ENCODE measurements at places on chromosomes 3 and 15.
A peak's percentile ranks its signal among the peaks of the same experiment; 100 is the strongest.

DNA sequence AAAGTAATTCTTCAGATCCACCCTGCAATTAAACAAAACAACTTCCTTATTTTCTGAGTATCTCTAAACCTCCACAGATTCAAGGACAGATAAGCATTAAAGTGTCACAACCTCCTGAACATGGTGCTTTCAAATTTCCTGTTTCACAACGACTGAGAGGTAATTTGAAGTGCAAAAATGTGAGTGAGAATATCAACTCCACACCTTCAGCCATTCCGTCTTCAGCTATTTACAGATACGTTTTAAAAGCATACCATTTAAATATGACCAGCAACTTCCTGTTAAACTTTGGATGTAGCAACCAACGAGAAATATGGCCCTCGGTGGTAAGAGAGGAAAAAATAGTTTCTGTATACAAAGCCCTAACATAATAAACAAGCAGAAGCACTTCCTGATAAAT is 32.1 kb upstream of the PCSK6 start:
- no peak for DNase-seq

GRCh38 chr3:112407214-112407887 is 74.4 kb downstream of the CD200 start:
- no peak for DNase-seq

DNA sequence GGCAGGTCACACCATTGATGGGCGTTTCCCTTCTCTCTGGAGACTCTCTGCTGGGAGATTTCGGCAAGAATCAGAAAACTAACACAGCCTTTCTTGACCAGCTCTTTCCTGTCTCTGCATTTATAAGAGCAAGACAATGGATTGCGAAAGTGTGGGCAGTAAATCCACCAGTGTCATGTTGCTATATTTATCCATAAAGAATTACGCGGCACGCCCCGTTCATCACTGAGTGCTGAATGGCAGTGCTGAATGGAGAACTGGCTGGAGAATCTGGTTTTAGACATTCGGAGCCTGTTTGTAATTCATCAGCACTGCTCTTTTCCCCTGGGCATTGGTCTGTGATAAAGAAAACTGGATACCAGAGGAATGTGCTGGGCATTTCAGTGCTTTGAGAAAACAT is 2.0 kb upstream of the CEMIP start:
- DNase-seq = no peak

DNA sequence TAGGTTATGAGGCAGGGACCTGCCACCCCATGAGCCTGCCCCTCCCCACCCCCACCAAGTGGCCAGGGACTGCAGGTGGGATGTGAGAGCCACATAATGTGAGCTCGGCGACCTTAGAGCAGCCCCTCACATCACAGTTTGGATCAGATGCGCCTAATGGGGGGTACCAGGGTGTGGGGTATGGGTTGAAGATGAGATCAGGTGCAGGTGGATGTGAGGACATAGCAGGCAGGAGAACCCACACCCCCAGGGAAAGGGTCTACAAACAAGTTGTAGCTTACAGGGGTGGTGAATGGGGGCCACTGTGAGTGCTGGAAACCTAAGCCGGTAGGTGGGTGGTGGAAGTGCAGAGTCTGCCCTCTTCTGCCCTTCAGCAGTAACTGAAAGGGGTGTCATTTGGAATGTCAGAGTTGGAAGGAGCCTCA is 94.0 kb downstream of the CORO2B start:
- no peak for DNase-seq

- no peak for DNase-seq
Observed at GRCh38 chr15:92583096-92584034, 72.2 kb downstream of the FAM174B start.

GRCh38 chr3:196741249-196741889 is 1.7 kb downstream of the PAK2 start:
- DNase-seq = no peak

DNA sequence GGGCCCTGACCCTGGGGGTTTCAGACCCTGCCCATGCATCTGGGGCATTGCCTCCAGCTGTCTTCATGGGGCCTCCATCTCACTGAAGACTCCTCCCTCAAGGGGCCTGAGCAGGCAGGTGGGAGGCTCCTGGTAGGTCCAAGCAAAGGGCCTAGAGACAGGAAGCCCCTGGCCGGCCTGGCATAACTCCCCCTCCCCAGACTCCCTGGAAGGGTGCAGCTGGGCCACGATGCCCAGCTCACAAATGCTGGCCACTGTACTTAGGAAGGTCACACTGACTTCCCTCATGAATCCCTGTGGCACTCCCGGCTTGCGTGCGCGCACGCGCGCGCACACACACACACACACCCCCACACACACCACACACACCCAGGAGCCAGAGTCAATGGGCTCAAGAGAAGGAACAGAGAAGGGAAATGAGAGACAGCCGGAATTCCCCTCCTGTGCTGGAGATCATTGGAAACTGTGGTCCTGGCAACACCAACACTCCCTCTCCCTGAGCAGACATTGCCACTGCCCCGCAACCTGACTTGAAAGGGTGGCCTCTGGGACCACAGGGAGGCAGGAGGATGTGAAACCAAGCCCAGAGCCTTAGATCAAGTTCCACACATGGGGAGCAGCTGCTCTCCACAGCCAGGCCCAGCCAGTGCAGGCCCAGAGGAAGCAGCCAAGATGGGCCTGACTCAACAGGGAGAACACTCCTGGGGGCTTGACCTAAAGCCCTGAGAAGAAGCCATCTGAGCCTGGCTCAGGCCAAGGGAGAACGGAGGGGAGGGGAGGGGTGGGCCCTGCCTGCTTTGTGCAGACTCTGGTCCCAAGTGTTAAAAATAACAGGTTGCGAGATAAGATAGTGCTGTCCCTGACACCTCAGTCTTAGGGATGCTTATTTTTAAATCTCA is 69.7 kb downstream of the SCN5A start:
- no peak for DNase-seq

DNA sequence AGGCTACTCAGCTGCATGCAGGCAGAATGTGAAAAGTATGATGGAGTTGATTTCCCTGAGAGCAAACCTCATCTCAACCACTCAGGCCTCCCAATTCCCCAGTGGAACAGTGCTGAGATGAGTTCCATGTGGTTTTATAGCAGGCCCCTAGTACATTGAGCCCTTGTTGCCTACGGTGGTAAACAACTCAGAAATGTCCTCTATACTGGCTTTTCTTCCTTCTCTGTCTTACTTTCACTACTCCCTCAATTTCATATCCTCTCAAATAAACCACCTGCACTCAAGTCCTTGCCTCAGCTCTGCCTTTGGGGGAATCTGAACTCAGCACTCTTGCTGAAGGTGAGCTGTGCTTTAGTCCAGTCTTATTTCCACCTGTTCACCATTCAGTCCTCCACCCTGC is 399.9 kb downstream of the PDCD6IP start:
- DNase-seq = no peak

GRCh38 chr3:129507181-129507831 is 21.1 kb upstream of the RHO start:
- DNase-seq = no peak

DNA sequence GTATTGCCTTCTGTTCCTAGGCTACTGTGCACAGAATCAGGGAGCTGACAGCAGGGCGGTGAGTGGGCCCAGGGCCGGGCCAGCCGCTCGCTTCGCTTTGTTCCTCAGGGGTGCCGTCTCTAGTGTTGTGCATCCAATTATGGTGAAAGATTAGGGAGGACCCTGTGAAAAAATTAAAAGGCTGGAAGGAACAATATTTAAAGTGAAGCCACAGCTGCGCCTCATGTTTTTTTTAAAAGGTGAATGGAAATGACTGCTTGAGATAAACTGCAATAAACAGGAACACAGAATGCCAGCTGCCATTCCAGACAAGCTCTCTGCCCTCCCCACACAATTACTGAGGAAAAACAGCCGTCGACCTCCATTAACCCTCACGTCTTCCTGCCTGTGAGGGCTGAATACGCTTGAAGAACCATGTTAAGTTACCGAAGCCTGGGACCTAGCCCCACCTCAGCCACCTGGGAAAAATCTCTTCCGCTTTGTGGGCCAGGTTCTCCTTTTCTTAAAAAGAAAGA is 132.0 kb upstream of the IL12A start:
- no peak for DNase-seq

DNA sequence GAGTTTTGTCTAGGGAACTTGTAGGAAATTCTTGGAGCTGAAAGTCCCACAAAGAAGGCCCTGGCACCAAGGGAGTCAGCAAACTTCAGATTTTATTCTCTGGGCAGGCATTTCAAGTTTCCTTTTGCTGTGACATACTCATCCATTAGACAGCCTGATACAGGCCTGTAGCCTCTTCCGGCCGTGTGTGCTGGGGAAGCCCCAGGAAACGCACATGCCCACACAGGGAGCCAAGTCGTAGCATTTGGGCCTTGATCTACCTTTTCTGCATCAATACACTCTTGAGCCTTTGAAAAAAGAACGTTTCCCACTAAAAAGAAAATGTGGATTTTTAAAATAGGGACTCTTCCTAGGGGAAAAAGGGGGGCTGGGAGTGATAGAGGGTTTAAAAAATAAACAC is 15.0 kb downstream of the TIGIT start:
- no peak for DNase-seq

- DNase-seq = no peak
Observed at GRCh38 chr3:175304404-175304803, 445.3 kb downstream of the NAALADL2 start.

DNA sequence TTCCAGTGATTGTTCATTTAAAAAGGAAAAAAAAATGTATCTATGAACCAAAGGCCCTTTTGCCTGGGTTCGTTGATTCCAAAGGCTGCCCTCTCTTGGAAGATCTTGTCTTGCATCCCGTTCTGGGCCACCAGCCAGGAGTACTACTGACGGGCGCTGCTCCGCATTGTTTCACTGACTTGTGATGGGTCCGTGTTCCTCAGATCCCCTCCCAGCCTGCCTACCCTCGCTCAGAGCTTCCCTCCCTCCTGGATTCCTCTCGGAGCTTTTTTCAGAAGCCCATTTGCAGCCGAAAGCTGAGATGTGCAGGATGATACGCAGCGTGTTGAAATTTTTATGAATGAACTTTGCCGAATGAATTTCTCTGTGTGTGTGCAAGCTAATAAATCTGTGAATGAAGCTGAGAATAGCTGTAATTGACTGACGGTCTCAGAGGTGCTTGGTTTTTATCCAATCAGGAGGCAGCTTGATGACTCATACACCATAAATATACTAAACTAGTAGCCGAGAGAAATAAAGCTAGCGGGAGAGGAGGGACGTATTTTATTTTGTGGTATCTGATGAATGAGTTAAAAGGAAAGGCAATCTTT is at the start of gene SHC4:
SHC4 (minus strand) TSS at position 396 of the 590 bp plus-strand sequence. CDS start 904 bp downstream, outside the sequence.
- no peak for DNase-seq

GRCh38 chr3:14396031-14396692 is 6.2 kb upstream of the SLC6A6 start:
- no peak for DNase-seq

- no peak for DNase-seq
Observed at GRCh38 chr3:190139365-190139764, 18.7 kb upstream of the P3H2 start.

DNA sequence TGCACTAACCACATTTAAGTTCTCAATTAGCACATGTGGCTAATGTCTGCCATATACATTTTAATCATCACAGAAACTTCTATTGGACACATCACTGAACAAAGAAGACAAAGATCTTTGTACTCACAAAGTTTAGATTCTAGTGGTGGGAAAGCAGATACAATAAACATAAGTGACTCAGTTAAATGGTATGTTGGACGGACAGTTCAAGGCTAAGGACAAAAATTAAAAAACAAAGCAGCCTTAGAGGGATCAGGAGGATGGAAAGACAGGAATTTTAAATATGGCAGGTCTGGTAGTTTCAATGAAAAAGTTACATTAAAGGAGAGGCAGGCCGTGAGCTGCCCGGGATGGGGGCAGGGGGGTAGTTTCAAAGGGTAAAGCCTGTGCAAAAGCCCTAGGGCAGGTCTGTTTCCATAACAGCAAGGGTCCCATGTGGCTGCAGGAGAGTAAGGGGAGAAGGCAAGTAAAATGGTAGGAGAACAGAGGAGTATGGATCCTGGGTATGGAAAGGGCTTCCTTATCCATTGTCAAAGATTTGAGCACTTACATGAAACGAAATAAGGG is 220.7 kb downstream of the FHIT start:
- no peak for DNase-seq

DNA sequence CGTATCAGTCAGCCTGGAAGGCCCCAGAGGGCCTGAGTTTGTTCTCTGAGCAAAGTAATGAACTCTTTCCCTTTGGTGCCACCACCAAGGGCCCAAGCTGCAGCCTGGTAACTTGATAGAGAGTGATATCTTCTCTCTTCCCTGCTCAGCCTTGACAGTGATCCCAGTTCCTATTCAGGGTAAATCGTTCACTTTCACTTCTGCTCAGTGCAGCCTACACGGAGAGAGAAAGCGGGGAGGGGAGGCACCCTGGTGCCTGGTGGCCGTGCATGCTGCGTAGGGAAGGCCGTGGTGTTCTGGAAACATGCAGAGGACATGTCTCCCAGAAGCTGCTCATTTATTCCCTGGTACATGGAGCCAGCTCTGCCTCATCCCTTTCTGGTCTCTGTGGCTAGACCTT is 54.9 kb downstream of the KIF9 start:
- no peak for DNase-seq

GRCh38 chr3:191373327-191373726 is 43.0 kb upstream of the UTS2B start:
- no peak for DNase-seq

DNA sequence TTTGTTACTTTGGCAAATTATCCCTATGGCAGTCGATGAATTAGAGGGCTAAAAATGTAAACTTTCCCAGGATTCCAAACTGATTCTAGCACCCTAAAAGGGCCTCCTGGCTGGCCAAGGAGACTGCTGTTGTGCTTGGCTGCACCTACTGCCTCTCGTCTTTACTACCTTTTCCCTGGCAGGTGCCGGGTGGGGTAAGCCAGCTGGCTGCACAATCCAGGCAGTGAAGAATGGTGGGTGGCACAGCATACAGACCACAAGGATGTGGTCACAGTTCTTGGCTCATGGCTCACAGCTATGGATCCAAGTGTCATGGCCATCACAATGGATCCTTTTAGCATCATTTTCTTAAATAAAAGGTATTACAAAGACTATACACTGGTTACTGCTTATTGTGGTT is 20.7 kb upstream of the SLC25A26 start:
- DNase-seq = no peak

GRCh38 chr3:7290077-7290825 is 429.3 kb downstream of the GRM7 start:
- no peak for DNase-seq

GRCh38 chr3:8663177-8664061 is 18.8 kb upstream of the SSUH2 start:
- DNase-seq = peak; percentile 19

DNA sequence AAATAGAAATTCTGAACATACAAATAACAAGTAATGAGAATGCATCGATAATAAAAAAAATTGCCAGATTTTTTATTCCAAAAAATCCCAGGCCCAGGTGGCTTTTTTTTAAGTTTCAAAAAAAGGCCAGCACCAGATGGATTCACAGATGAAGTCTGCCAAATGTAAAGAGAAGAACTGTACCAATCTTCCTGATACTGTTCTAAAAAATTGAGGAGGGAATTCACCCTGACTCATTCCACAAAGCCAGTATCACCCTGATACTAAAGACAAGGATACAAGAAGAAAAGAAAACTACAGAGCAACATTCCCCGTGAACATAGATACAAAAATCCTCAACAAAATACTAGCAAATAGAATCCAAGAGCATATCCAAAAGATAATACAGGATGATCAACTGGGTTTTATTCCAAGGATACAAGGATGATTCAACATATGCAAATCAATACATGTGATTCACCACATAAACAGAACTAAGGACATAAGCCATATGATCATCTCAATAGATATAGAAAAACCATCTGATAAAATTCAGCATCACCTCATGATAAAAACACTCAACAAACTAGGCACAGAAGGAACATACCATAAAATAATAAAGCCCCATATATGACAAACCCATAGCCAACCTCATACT is 44.1 kb upstream of the XCR1 start:
- no peak for DNase-seq

All from NCI-H187 (cell line).